ENCODE measurements at places on chromosomes 3 and 15.

DNA sequence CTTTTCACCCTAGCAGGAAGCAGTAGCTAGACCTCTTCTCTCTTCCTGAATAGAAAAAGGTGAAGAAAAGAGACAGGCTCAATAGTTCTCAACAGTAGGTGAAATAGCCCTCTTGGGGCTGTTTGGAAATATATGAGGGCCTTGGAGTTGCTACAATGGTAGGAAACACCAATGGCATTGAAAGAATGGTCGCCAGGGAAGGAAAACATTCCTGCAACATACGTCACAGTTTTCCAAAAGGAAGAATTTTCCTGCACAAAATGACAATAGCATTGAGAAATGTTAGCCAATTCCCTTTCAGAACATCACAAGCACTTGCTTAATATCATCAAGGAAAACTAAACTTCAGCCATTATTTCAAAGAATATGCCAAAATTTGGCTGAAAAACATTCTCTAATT, 484.5 kb downstream of the IGSF11 start:
- no peak for DNase-seq

GRCh38 chr15:48537271-48538113, 108.0 kb downstream of the FBN1 start:
- DNase-seq: no peak

GRCh38 chr3:54087581-54088410, 34.6 kb upstream of the CACNA2D3 start:
- DNase-seq: no peak

DNA sequence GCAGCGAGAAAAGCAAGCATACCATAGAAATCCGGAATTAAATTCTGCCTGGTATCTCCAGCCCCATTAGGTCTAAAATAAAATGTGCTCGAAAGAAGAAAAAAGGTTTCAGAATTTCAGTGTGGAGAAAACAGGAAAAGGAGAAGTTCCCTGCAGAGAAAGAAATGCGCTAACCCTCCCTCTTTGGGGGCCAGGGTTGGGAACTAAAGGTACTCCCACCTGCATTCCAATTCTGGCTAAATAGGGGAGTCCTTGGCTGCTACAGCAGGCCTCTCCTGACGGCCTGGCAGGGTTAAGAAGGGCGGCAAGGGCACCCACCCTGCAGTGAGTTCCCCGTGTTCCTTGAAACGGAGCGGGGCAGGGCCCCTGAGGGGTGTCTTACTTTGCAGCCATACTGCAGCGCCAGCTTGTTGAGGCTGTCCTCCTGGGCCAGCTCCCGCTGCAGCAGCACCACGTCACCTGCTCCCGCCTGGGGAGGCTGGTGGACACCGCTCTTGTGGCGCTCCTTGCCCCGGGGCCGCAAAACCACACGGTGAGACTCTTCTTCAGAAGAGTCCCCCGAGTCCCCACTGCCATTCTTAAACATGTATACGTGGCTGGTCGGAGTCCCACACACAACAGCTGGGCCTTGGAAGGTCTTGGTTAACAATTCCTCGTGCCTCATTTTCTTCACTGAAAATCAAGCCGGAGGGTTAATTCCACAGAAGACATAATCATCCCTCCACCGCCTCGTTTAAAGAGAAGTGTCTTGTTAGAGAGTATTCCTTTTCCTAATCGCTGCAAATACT, 1.7 kb downstream of the LYSMD4 start:
- no peak for DNase-seq

- DNase-seq: no peak
Observed at GRCh38 chr3:25631989-25632388, 32.7 kb downstream of the TOP2B start.

DNA sequence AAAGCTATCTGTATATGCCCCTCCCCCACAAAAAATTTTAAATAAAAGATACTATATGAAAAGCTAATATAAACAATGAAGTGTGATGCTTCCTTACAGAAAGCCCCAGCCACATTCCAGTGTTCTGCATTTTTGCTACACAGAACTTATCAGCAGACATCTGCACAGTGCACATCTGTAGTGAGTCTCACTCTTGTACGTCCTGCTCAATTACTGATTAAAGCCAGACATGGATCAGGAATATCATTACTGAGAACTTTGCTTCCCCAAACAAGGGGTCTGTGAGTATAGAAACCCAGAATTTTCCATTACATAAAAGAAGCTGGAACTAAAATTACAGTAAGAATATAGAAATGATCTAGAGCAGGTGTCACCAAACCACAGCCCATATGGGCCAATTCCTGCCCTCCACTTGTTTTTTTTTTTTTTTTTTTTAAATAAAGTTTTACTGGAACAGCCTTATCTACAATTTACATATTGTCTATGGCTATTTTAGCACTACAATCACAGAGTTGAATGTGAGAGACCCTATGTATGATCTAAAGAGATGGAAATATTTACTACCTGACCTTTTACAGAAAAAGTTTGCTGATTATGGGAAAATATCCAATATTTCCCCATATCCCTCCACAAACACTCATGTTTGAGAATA, 45.7 kb downstream of the UBP1 start:
- no peak for DNase-seq

DNA sequence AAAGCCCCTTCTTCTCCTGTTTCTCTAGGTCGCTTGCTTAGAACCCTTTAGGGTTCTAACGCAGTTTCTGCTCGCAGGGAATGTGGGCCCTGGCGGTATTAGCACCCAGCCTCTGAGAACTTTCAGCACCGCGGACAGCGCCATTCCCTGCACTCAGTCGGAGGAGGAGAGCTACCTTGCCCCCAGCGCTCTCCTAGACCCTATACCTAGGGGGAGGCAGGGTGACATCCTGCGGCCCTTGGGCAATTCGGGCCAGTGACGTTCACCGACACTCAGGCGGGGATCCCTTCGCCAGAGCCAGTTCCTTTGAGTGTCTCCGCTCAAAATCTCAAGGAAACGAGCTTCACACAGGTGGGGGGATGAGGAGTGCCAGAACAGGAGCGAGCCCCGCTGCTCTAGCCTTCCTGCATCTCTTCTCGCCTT, 1.3 kb downstream of the SLC7A14 start:
- no peak for DNase-seq

- no peak for DNase-seq
Observed at GRCh38 chr3:51937014-51937413, 4.7 kb downstream of the RRP9 start.

GRCh38 chr3:169390741-169391305, 272.7 kb downstream of the MECOM start:
- DNase-seq: no peak

DNA sequence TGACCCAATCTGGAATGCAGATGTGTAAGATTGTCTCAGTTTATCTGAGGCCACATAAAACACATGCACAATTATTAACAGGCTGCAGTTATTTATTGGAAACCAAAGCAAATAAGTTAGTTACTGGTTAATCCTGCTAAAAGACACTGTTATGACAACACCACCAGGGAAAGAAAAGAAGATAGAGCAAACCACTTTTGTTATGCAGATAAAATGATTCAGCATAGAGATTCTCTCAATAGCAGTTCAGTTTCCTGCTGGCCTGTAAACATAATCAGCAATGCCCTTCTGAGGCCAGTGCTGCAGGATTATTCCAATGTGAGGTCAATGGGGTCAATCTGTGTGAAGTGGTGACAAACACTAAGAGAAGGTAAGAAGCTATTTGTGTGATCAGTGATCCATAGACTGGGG, 244.4 kb downstream of the ZBTB20 start:
- DNase-seq: no peak

GRCh38 chr15:67999320-68000100, 54.6 kb upstream of the PIAS1 start:
- DNase-seq: no peak

DNA sequence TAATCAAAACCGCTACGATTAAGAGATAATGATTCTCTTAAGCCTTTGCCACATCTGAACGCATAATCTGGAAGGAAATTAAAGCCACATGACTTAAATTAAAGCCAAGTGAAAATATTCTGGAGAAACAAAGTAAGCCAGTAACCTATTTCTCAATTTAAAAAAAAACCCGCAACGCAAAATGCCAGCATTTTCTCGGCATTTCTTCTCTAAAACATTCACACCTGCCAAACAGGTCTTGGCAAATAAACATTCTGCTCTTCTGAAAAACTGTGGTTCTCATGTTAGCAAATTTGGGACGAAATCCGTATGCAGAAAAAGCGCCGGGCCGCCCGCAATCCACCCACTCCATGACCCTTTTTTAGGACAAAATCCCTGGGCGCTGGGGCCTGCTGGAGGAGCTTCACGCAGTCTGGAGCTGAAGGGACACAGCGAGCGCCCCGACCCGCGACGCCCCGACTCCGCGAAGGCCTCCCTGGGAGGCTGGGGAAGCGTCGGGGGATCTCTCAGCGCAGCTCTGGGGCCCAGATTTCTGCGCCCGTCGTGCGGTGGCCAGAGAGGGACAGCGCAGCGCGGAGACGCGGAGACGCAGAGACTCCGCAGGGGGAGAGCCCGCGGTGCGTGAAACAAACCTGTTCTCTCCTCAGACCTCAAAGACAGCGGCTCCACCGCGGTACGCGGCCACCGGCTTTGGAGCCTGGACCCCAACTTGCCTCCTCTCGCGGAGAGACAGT, 471 bp downstream of the NKIRAS1 start:
- DNase-seq: no peak

DNA sequence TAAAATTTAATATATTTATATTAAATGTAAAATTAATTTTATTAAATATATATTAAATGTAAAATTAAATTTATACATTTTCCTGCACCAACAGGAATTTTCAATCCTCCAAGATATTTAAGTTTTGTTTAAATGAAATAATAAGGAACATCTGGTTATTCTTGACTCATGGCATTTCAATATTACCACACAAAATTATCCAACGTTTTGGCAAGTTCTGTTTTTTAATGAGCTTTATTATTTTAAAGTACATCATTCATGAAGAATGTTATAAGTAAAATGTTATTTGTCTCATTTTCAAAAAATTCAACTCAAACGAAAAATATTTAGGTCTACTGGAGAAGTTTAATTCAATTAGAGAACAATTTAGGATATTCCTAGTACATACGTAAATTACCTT, 811.4 kb downstream of the NAALADL2 start:
- no peak for DNase-seq
